LHCN-M2 (cell line): ENCODE measurements at places on chromosomes 2 and 18.

- DNase-seq = no peak
Measured at GRCh38 chr2:122315306-122315705, 559.9 kb downstream of the TSN start.

DNA sequence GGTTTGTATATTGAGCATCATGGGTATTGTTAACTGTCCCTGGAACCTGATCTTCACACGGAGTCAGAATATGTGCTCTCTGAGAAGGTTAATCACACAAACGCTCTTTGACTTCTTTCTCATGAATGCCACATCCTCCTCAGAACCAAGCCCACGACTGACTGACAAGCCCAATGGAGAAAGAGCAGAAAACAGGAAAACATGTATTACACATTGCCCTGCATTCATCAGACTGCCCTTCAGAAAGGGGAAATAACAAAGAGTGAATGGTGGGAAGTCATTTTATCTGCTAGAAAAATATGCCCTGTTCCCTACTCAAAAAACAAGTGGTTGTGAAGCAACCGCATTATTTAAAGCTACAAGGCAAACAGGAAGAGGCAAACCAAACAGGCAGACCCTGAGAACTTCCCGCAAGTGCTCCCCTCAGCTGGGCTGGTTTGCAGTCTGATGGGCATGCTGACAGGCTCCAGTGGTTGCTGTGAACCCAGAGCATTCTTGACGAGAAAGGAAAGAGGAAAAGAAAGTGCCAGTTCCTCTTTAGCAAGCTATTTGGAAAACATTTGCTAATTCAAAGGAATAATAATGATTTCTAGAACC is 172.9 kb upstream of the SETBP1 start:
- no peak for DNase-seq

GRCh38 chr2:12700989-12701388 is 15.7 kb upstream of the TRIB2 start:
- DNase-seq = no peak

- peak; percentile 87 for DNase-seq
Measured at GRCh38 chr2:157874997-157875640, 1.0 kb downstream of the ACVR1 start.

GRCh38 chr18:20988726-20989125 is 122.9 kb downstream of the ROCK1 start:
- DNase-seq = no peak

GRCh38 chr2:152303951-152304350 is 31.0 kb upstream of the FMNL2 start:
- no peak for DNase-seq

- DNase-seq = no peak
Measured at GRCh38 chr2:151861174-151861573, 33.0 kb upstream of the ARL5A start.

GRCh38 chr2:196891136-196891535 is 35.4 kb downstream of the PGAP1 start:
- no peak for DNase-seq

- no peak for DNase-seq
Measured at GRCh38 chr2:236177604-236177966, 9.4 kb upstream of the GBX2 start.

- no peak for DNase-seq
Measured at GRCh38 chr2:165868211-165868610, 74.2 kb upstream of the GALNT3 start.

- no peak for DNase-seq
Measured at GRCh38 chr2:231413921-231414476, 18.5 kb downstream of the B3GNT7 start.

DNA sequence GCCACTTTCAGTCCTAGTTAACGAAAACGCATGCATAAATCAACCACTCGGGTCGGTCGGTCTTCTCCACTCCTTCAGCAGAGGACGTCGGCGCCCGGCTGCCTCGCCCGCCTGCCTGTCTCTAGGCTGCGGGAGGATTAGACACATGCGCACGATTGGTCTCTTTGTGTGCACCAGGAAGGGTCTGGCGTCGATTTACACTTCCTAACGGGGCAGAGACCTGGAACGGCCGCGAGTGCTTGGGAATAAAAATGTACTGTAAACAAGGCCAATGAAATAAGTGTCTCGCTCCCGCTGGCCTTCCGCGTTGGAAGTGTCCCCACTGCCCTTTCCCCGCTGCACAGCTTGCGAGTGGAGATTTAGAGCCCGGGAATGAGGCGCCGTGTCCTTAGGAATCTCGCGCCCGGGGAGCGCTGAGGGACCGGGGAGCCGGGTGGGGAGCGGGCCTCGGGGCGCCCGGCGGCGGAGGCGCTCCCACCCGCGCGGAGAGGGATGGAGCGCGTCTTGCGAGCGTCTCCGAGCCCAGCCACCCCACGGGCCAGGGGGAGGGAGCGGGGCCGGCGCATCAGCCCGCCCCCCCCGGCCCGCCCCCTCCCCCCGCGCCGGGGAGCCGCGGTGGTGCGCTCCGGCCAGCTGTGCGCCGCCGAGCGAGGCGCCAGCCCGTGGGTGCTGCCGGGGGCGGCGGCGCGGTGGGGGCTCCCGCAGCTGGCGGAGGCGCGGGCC is at the start of gene DOK6:
Gene DOK6 (plus strand): TSS at position 636 of the 723 bp plus-strand sequence.
- peak; percentile 5 for DNase-seq

GRCh38 chr2:193701484-193701883 is 1506.8 kb upstream of the TMEFF2 start:
- DNase-seq = no peak

DNA sequence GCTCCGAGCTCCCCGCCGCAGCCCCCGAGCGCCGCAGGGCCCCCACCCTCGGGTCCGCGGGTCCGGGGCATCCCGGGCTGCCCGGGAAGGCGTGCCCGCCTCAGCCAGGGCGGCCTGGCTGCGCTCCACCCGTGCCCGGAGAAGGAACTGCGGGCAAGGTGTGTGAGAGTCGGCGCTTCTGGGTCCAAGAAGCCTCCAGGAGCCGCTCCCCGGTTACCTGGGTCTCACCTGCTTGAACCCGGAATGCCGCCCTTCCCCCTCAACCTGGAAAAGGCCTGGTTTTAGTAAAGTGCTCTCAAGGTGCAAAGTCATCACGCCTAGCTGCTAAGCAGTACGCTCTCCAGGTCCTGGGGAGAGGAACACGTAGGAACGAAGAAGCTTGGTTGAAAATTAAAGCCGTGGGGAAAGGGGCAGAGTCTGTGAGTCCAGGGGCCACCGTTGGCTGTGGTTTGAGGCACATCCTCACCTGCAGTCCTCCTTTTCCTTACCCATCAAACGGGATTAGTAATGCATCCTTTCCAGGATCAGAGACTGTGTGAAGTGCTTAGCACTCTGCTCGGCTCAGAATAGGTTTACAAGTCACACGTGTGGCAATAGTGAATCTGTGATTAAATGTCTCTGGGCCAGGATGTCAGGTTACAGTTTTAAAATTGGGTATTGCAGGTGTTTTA is 1.2 kb downstream of the ASAP2 start:
- DNase-seq = no peak

DNA sequence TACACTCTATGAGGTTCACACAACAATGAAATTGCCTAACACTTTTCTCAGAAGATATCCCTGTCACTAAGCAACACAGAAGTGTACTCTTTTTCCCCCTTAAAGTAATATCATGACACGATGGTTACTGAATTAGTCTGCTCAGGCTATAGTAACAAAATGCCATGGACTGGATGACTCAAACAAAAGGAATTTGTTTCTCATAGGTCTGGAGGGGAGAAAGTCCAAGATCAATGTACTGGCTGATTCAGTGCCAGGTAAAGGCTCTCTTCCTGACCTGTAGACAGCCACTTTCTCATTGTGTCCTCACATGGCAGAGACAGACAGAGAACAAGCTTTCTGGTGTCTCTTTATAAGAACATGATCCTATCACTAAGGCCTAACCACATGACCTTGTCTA is 211.9 kb downstream of the RBM43 start:
- DNase-seq = peak; percentile 55

- DNase-seq = no peak
Measured at GRCh38 chr2:12068796-12069538, 322.5 kb downstream of the LPIN1 start.

DNA sequence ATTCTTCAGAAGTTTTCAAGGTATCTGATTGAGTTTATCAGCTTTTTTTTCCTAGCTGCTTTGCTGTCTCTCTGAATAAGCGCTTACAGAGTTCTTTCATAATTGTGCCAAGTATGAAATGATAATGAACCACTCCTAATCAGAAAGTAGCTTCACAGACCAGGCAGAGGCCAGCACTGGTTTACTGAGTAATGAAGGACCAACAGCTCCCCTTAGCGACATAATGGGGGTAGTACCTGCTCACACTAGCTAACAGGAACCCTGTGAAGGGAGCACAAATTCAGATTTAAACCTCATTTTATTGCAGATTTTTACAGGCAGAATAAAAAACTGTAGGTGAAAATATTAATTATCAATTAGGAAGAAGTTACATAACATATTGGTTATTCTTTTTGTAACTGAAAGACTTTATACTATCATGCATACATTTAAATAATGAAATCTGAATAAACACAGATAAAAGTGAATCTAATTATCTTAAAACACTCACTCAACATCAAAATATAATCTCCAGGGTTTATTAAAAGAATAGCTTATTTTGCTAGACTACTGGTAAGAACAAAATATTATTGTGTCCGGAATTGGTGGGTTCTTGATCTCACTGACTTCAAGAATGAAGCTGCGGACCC is 53.7 kb upstream of the LRRC30 start:
- DNase-seq = peak; percentile 50

DNA sequence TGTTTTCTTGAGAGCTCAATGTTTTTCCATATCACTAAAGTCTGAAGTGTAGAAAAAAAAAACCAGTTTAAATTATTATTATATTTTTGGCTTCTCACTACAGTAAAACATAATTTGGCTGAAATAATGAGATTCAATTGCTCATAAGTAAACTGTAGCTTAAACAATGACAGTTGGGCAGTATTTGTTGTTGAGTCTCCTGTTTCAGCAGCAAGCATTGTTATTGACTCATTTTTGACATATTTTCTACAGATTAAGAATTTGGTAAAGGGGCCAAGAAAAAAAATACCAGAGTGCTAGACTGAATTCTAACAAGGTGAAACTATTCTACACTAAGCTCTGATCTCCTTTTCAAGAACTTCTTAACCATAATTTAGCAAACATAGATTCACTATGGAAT is 2070.4 kb upstream of the CELF4 start:
- no peak for DNase-seq

DNA sequence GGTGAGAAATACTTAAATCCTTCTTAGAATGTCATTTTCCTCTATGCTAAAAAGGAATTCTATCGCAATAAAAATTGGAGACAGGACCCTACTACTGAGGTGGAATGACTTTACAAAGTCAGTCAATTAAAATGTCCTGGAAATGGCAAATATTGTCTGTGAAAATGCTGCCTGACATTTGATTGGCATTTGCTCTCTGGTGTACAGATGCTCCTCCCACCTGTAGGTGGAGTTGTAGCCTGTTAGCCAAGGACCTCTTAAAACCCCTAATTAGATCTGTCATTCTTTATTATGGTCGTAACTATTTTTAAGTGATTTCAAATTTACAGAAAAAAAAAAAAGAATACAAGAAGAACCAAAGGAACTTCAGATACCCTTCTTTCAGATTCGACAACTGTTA is 393.1 kb upstream of the KLHL29 start:
- no peak for DNase-seq

- no peak for DNase-seq
Measured at GRCh38 chr18:67973916-67974315, 457.4 kb upstream of the DSEL start.

- no peak for DNase-seq
Measured at GRCh38 chr2:54336977-54337255, 80.9 kb upstream of the TSPYL6 start.

- peak; percentile 83 for DNase-seq
Measured at GRCh38 chr18:10787293-10787901, 261.6 kb downstream of the NAPG start.

- DNase-seq = no peak
Measured at GRCh38 chr18:49677762-49678413, 116.0 kb downstream of the LIPG start.

DNA sequence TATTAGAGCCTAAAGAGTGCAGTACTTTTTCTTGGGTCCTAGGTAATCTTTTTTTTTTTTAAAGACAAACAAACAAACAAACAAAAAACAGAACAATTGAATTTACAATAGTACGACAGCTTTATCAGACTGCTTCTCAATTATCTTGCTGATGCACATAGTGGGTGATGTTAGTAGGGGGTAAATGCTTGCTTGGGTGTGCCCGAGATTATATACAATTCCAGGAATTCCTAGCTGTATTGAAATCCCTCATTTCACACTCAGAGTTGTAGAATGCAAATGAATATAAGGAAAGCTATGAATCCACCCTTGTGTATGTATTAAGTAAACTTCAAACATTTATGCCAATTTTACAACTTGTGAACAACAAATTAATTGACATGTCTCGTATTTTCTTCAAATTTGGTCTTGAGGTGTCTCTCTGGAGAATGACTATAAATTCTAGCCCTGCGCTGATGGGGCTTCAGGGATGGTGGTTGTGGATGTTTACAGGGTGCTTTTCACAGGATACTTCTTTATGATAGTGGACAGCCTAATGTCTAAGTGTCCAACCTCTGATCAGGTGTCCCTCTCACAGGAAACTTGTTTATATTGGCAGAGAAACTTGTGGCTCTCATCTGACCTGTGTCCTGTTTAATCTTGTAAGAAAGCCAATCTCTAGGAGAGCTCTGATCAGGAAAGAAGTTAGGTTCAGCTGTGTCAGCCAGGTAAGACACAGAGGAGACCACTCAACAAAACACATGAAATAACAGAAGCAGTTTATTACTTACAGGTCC is 61.9 kb upstream of the SLC39A10 start:
- no peak for DNase-seq

GRCh38 chr2:144630459-144631215 is 110.7 kb upstream of the ZEB2 start:
- DNase-seq = no peak

DNA sequence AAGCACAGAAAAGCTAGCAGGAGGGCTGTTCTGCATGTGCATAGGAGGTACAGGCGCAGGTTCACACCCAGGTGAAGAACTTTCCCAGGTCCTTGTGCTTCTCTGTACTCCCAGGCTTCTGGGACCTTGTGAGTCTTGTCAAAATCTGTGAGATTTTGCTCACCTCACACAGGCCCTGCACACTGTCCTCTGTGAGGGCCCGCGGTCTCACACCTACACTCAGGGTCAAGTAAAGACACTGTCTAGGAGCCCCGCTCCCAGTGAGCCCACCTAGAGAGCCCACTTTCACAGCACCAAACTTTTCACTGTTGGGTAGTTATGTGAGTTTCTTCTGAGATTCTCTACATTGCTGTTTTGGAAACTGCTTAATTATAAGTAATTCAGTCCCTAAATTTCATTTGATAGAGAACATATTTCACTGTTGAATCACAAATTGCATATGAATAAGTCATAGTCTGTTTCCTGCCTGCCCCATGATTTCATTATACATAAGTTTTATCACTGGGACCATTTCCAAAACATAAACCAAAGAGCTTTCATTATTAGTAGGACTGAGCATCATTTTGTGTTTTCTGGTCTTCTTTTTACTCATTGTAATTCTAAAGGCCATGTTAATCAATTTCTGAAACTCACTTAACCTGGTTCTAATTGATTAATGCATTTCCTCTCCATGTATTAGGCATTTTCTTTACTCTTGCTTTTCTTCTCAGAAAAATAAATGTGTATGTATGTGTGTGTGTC is 234.2 kb upstream of the SPOPL start:
- peak; percentile 77 for DNase-seq

GRCh38 chr18:46393230-46393629 is 263.8 kb downstream of the LOXHD1 start:
- no peak for DNase-seq
